Left colon (tissue), 2 donors: ENCODE measurements at places on chromosomes 4 and X. TPM values are rescaled to one million over a fixed set of nuclear protein-coding genes. Genes with fewer than 3 reads are reported as not detected.

Gene MAGEA12
- total RNA-seq = not detected

Gene SAGE1
- not detected for total RNA-seq

Gene REPS2
- total RNA-seq = 18.5 TPM

Gene IL2
- not detected for total RNA-seq

Gene ABCD1
- total RNA-seq = 15.9 TPM

Gene SLC4A4
- total RNA-seq = 164 TPM

DNA sequence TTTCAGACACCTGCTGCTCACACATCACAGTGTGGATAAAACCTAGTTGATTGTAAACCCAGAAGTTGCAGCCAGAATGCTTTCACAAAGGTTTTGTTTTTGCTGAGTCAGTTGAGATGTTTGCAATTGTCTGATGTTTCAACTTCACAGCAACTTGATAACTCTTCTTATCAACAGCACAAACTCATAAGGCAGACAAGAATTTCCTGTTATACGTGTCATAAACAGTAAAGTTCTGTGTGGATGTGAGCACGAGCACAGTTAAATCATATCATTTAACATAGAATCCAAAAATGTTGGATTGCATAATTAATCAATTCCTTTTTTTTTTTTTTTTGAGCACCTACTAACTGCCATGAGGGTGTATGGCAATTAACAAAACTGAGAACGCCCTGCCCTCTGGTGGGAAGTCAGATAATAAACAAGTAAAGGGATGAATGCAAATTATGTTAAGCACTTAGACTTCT, 512.2 kb downstream of the PDHA2 start:
- no peak for DNase-seq

GRCh38 chr4:48340276-48340964, 909 bp upstream of the SLAIN2 start:
- peak; percentile 41 for DNase-seq

- DNase-seq = no peak
Measured at GRCh38 chrX:105331244-105331643, 110.8 kb upstream of the TEX13A start.

- no peak for DNase-seq
Measured at GRCh38 chrX:47321823-47322371, 48.5 kb upstream of the ZNF157 start.

GRCh38 chrX:15564981-15565579, 35.7 kb downstream of the ACE2 start:
- DNase-seq = peak; percentile 71

- DNase-seq = peak; percentile 70
Measured at GRCh38 chr4:13656569-13657405, 29.3 kb upstream of the BOD1L1 start.

GRCh38 chrX:77922787-77923186, 12.3 kb downstream of the ATP7A start:
- no peak for DNase-seq

DNA sequence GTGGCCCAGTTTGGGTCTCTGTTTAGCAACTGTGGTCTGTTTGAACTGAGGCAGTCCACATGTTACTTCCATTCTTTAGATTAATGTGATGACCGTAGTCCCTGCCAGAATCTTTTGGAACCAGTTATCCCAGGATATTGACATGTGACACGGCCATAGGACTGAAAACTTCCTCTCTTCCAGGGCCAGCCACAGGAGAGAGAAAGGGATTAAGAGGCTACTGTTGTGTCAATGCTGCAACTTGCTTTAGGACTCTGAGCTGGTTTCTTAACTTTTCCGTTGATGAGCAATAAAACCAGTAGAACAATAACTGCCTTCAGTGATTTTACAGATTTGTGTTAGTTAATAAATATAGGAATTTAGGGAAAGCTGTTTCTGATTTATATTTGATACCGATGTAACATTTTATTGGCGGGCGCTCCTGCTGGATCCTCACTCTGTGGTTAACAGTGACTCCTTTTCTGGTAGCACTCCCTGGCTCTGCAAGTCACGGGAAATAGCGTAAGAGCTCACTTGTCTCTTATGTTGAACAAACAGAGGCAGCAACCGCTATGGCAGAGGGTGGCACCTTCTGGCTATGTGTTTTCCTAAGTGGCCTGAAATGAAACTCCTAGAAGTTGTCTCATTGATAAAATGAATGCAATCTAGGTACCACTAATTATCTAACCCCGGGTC, 2.5 kb downstream of the TENM3 start:
- no peak for DNase-seq

GRCh38 chr4:182968917-182969650, 51.9 kb upstream of the DCTD start:
- DNase-seq = no peak

GRCh38 chr4:68148800-68149685, 19.4 kb upstream of the TMPRSS11F start:
- no peak for DNase-seq

- DNase-seq = no peak
Measured at GRCh38 chrX:56615282-56615681, 51.9 kb downstream of the UBQLN2 start.

- no peak for DNase-seq
Measured at GRCh38 chr4:180640193-180640592, 1603.0 kb upstream of the TENM3 start.

DNA sequence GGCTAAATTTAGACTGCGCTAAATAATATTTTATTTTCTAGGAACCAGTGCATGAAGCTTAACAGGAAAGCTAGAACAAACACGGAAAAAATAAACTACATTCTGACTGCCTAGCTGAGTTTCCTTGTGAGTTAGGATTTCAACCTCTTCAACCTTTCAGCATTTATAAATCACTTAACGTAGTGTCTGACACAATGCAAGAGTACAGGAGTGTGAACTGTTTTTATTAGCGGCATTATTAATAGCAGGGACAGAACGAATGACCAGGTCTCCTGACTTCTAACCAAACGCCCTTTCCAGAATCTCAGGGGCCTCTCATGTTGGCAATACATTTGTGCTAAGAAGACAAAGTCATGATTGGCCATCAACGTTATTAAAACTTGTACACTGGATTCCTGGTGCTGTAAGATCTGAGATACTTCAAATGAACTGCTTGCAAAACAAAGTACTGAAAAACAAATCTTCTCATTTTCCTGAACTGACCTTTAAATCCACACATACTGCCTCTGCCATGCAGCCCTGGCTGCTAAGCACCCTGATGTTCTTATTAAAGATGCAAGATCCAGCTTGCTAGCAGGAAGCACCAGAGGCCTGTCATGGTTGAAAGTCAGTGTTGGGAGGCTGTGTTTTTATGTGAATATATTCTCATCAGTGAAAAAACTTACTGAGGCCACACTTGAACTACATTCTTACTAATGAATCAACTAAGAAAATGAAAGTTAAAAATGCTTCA, 380.4 kb upstream of the CPEB2 start:
- no peak for DNase-seq
